Hepatocyte (in vitro differentiated cells): ENCODE measurements at places on chromosomes 5 and 9. TPM values are rescaled to one million over a fixed set of nuclear protein-coding genes. Genes with fewer than 3 reads are reported as not detected.

- no peak for DNase-seq
Observed at GRCh38 chr5:78661691-78662090, 13.1 kb upstream of the LHFPL2 start.

SOHLH1 gene
- polyA plus RNA-seq: not detected in 2 replicates

DNA sequence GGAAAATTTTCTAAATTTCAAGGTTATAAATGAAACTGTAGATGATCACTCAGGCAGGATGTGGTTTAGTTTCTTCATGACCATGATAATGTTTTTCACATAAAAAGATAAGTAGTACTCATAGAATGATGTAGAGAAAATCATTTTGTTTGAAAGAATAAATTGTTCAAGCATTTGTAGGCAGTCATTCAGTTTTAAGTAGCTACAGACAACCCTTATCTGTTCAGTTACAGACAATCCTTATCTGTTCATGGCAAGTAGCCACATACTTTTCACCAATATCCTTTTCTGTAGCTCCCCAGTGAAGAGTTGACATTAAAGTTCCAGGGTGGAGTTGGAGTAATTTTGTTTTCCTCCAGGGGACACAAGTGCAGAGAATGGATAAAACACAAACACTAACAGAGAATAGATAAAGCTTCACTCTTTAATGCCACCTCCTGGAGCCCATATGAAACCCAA lies 278.1 kb upstream of the TNC start:
- DNase-seq: no peak

DNA sequence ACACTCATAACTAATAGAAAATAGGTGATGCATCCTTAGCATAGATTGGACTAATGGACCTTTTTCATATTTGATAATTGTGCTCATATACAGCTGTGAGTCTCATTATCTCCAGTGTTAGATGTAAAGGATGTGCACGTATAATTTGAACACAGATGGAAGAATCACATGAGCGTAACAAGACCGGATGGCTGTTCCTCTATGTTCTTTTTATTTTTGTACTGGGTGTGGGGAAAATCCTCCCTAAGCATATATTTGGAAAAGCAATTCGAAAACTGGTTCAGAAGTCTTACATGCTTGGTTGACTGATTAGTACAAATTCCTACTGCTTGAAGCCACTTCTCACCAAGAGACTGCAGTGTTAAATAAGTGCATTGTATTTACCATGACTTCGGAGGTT lies 230.2 kb downstream of the AOPEP start:
- DNase-seq: no peak

LCNL1 gene
- 0.47 and 2.2 TPM in 2 replicates for polyA plus RNA-seq

DNA sequence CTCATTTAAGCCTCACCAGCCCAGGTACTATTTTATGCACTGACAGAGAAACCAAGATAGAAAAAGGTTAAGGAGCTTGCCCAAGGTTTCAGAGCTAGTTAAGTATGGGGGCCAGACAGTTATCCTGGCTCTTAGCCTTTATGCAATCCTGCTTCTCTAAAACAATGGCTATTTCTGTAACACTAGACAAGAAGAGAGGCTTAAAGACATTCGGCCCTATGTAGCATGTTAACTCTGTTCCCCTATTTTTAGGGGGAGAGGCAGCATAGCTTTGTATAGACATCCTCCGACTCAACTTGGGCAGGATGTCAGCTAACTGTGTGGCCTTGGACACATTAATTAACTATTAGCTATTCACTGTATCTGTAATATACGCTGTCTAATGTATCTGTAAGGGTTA lies 54.6 kb downstream of the LHFPL2 start:
- DNase-seq: no peak

GRCh38 chr5:6867712-6868111 lies 154.5 kb downstream of the TENT4A start:
- no peak for DNase-seq

GRCh38 chr5:92518318-92518904 lies 1062.6 kb downstream of the NR2F1-AS1 start:
- DNase-seq: peak; percentile 51

DNA sequence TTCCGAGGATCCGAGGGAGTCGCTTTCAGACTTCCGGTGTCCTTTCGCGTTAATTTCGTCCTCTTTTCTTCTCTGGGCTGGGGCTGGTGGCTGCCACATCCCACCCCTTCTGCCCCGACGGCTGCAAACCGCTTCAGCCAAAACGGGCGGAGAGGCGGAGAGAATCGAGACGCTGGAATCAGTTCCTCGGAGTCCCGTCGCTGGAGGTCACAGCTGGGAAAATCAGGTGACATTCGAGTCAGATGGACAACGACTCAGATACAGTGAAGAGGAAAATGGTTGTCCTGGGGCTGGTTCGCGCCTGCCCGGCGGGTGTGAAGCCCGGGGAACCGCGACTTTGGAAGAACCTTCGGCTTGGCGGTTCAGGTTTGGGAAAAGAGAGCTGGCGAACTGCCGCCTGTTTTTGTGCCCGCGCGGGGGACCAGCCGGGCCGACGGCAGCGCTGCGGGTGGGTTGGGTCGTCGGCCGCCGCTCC lies 8.9 kb upstream of the NKX2-5 start:
- DNase-seq: no peak

GRCh38 chr5:178520851-178521250 lies 69.3 kb downstream of the COL23A1 start:
- DNase-seq: no peak

LRRC70 gene
- polyA plus RNA-seq: 0.30 and 1.2 TPM in 2 replicates

DNA sequence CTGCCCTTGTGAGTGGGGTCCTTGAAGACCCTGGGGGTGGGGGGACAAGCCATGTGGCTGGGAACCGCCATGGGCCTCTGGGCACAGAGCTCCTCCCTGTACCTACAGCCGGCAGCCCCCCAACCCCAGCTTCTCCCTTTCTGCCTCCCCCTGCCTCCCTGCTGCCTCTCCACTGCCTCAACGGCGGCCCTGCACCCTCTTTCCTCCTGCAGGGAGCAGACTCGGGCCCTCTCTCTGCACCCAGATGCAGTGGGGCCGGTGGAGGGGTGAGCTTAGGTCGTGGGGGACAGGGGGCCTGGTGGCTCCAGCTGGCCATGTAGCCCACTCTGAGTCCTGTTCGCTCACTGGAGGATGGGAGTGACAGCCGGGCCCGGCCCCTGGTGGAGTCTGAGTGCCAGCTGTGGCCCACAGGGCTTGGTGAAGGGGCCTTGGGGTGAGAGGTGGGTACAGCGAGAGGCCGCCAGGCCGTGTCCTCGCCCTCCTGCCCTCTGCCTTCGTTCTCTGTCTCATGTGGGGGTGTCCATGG lies 139.3 kb upstream of the COL5A1 start:
- DNase-seq: no peak

- DNase-seq: peak; percentile 65
Observed at GRCh38 chr5:61659221-61659696, 327.2 kb downstream of the ZSWIM6 start.

DNA sequence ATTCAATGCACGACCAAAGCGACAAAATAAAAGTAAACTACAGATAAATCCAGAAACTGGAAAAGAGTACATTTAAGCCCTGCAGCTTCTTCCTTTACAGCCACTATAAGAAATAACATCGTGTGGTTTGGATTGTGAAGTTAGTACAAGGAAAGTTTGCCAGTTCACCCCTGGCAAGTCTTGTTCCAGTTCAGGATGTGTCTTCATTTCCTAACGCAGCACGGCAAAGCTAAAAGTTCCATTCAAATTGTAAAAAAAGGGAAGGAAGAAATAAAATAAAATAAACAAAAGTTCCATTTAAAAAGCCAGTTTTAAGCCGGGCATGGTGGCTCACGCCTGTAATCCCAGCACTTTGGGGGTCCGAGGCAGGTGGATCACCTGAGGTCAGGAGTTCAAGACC lies 83.3 kb upstream of the RETREG1 start:
- no peak for DNase-seq

DNA sequence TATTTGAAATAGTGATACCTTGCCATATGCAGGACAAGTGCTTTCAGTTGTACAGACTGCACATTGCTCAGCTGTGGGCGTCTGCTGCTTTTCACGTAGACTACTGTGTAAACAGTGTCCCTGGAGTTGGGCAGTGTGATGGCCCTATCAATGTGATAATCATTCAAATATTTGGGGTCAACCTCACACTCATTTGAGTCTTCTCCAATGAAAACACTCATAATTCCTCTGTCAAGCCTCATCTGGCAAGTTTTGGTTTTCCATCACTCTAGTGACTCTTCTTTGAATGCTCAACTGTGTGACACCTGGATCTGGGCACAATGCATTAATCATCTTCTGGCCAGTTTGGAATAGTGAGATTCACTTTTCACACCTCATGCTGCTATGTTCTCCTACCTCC lies 64.4 kb downstream of the UGCG start:
- no peak for DNase-seq

DNA sequence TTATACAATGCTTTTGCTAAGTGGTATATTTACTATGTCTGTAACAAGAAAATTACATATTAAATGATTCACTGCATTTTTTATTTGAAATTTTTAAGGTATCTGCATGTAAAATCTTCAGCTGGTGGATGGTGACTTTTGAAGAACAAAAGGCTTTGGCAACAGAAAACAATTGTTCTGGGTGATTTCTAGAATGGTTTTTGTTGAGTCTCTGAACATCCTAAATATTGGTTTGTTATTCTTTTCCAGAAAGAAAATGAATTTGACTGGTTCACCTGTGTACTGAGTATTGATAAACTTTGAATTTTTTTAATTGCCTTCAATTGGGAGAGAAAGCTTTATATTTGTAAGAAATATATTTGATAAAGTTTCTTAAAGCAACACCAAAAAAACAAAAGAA lies 35.2 kb downstream of the ERAP1 start:
- DNase-seq: no peak

- DNase-seq: no peak
Observed at GRCh38 chr5:80816590-80816989, 143.6 kb upstream of the RASGRF2 start.

NR5A1 gene
- polyA plus RNA-seq: 0.13 and 0.36 TPM in 2 replicates

GRCh38 chr9:74066128-74066527 lies 431.0 kb upstream of the RORB start:
- DNase-seq: no peak

- no peak for DNase-seq
Observed at GRCh38 chr5:72539726-72540125, 32.5 kb upstream of the ZNF366 start.

DNA sequence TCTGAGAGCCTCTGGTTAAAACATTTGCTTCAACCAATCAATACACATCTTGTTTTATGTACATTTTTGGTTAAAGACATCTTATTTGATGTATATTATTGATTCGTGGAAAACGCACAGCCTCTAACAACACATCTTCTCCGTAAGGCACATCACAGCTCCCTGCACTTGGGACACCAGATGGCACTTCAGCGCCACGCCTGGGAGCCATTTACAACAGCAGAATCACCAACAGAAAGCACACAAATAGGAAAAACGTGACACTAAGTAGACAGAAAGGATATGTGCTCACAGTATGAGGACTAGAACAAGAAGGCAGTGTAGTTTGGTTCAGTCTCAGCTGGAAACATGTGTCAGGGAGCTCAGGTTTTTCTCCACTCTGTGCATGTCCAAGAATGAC lies 199.7 kb downstream of the ROR2 start:
- no peak for DNase-seq

PCDHA4 gene
- polyA plus RNA-seq: 9.1 and 12.3 TPM in 2 replicates

- DNase-seq: no peak
Observed at GRCh38 chr5:36710039-36710438, 103.6 kb downstream of the SLC1A3 start.

CLIC3 gene
- polyA plus RNA-seq: 45.0 and 63.5 TPM in 2 replicates

DNA sequence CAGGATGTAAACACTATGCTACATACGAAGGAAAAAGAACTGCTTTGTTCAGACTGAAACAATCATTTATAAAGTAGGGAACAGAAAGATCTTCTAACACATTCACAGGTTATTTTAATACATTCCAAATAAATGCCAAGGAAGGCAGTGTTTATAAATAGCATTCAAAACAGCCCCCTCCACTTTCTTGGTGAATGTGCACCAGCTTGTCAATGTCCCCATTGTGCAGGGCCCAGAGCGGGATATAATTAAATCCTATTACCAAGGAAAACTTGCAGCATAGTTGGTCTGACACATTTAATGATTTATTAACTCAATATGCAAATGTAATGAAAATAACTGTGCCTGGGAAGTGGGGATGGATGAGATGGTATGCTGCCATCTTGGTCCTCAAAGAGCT lies 135.9 kb upstream of the RAD23B start:
- DNase-seq: no peak

GRCh38 chr9:86974421-86974820 lies 27.1 kb upstream of the GAS1 start:
- no peak for DNase-seq

DNA sequence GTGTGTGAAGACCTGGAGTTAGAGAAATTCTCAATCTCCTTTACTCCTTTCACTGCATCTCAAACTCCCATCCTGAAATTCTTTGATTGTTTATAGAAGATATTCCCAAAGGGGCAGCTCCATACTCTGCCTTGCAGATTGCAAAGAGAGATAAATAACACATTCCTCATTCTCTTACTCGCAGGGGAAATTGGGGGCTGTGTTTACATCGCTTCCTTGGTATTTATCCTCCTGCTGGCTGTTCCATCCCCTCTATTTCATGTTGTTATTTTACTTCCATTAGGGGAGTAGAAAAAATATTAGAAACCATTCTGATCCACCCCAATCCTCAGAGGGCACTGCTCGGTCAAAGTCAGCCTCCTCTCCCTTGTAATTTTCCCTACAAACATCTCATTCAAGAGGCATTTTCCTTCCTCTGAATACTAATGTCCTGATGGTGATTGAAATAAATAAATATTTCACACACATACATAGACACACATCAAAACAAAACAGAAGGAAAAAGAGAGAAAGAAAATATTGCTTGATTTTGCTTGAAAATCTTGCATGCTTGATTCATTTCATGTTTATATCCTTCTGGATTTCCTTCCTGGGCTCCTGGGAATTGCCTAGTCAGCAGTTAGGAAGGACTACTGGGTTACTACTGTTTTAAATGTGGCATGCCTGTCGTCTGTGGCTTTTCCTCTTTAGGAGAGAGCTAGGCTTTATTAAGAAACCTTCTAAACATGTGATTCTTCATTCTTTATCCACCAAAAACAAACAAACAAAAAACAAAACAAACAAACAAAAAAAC lies 420.1 kb upstream of the PAPPA start:
- no peak for DNase-seq

DNA sequence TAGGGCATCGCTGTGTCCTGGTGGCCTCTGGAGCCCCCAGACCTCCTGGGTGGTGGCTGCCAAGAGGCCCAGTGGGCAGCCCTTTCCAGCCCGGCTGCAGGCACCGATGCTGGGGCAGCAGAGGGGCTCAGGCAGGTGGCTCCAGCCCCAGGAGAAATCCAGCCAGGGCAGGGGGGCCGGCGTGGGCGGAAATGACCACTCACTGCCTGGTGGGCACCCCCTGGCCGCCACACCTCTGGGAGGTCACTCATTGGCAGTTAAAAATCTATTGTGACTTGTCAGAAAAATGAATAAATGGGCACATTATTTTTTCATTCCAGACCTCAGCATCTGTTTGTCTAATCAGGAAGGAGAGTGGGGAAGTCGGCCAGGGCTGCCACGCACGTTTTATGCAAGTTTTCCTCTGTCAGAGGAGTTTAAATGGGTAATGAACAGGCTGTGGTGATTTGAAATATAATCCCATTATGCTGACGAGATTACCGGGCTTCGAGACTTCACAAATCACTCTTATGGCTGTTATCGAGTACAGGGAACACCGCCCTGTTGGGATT lies 171.9 kb downstream of the GAPVD1 start:
- DNase-seq: no peak
